ENCODE measurements at places on chromosomes 4 and X.

DNA sequence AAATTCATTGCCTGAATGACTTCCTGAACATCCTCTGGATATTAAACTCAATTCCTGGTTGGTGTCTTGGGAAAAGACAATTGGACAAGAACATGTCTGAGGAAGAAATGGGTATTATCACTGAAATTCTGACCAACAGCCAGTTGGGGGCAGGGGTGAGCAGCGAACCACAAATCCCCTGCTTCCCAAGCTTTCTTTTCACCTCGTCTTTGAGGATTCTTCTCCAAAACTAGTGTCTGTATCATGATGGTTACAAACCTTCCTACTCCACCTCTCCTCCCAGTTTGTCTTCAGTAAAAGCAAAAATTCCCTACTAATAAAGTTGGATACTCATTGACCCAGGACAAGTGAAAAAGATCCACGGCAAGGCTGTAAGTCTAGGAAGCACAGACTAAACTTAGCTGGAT lies 48.3 kb upstream of the WDR1 start:
- no peak for DNase-seq

- no peak for DNase-seq
These were observed 1865.5 kb upstream of the TENM3 start for GRCh38 chr4:180377741-180378140.

GRCh38 chrX:97619499-97619898 lies 735.8 kb downstream of the RPA4 start:
- DNase-seq: no peak

GRCh38 chr4:26471890-26472289 lies 18.4 kb downstream of the CCKAR start:
- no peak for DNase-seq

GRCh38 chr4:6235901-6236640 lies 33.6 kb upstream of the WFS1 start:
- DNase-seq: no peak

- no peak for DNase-seq
These were observed 104.1 kb downstream of the IL1RAPL2 start for GRCh38 chrX:104670051-104670450.

DNA sequence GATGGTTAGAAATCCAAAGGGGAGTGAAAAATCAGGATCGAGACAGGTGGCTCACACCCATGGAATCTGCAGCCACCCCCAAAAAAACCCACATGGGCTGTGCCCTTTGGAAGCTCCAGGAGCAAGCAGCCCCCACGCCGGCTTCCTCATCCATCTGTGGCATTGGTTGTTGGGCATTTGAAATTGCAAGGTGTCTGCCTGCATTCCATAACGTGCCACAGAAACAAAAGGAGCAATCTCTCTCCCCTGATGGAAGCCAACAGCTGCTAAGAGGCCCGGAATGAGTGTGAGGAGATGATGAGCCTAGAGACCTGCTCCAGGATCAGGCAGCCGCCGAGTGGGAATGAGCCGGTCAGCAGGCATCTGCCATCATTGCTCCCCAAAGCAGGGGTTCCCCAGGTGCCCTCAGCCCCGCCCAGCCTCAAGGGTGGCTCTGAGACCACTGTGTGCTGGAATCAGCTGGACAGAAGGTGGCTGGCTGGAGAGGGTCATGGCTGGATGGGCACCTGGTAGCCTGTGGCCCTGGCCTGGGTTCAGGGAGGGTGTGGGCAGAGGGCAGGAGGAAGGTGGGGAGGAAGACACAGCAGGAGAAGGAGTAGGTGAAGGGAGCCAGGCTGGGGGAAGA lies 113.2 kb downstream of the CRLF2 start:
- DNase-seq: no peak

GRCh38 chrX:153569475-153569874 lies 29.5 kb downstream of the CCNQ start:
- no peak for DNase-seq

DNA sequence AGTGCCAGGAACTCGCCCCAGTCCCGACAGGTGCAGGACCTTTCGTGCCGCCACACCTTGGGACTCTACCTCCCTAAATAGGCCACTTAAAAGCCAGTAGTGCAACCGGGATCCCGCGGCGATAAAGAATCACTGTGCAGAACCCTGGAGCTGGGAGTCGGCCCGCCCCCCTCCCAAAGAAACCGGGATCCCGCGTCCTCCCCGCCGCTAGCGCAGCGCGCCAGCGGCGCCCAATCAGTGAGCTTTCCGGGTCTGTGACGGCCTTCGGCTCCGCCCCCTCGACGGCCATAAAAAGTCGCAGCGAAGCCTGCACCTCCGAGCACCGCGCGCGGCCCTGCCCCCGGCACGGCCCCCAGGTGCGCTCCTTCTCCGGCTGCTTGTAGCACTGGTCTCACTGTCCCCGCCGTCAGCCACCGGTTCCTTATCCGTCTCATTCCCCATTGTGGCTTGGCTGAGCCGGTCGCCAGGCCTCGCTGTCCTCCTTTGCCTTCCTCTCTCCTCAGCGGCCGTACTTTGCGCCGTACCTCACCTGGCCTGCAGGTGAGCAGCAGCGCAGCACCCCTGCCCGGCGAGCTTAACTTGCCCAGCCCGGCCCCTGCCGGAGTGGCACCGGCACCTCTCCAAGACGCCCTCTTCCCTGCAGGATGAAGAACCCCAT lies at the start of gene LRAT:
LRAT (plus strand) TSS at position 318 of the 658 bp plus-strand sequence; CDS start at position 645, 327 bp downstream.
- DNase-seq: peak; percentile 31

DNA sequence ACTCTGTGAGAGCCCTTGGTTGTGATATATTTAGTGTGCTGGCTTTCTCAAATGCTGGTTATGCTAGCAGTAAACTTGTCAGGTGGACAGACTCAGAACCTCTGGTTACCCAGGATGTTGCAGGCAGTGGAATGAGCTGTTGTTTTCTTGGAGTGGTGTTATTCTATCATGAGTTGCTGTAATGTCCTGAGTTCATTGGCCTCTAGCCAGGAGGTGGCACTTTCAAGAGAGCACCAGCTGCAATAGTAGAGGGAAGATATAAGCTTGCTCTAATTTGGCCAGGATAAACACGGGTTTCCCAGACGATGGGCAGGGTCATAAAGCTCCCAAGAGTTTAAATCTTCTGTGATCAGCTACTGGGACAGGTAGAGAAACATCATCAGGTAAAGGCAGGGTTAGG lies 95.0 kb upstream of the UBQLN2 start:
- no peak for DNase-seq

DNA sequence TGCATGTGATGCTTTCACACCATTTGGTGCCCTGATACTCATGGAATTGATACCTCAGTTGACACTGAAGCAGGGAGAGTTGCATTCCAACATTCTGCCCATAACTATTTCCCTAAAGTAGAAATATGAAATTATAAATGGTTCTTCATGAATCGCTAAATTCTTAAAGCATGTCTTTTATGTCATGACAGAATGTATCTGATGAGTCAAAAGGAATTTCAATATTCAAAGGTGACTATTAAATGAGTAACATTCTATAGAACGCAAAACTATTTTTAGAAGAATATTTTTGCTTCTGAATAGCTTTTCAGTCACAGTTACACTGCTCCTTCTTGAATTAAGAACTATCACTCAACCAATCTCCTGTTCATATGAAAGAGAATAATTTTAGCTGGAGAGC lies 152.8 kb downstream of the ADGRA3 start:
- no peak for DNase-seq

DNA sequence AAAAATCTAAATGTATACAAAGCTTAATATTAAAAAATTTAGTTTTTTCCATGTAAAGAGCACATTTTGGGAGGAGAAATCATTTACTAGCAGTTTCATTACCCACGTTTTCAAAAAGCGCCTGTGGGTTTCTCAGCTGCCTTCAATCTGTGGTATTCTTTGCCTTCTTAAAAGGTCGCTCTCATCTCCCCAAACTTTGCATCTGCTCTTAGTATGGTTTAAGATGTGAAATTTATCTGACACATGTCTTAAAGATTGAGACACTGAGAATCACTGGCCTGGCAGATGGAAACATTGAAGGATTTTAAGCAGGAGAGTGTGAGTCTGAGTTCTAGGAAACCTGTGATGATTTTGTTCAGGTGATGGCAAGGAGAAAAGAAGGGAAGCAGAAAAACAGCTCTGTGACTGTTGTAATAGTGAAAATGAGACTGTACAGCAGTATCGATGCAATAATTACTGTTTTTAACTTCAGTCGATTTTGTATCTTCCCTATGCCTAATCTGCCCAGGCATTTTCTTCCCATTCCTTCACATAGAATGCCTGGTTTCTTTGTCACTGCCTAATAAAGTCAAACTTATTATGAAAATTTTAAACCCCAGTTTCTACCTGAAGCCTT lies 75.9 kb downstream of the PAQR3 start:
- no peak for DNase-seq

DNA sequence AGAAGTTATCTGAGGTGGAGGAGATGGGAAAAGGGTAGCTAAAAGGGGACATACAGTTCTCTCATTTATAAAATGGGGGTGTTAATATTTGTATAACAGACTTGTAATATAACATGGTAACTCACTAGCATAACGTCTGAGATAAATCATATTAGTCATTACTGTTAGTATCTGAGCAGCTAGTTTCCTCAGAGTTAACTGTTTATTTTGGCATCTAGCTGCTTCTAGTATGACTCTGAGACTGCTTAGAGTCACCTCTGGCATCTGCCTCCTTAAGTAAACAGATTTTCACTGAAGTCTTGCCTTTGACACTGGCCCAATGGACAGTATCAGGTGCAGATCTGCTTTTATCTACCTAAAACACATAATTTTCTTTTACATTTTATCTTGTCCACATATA lies 58.1 kb downstream of the SLC30A9 start:
- no peak for DNase-seq

DNA sequence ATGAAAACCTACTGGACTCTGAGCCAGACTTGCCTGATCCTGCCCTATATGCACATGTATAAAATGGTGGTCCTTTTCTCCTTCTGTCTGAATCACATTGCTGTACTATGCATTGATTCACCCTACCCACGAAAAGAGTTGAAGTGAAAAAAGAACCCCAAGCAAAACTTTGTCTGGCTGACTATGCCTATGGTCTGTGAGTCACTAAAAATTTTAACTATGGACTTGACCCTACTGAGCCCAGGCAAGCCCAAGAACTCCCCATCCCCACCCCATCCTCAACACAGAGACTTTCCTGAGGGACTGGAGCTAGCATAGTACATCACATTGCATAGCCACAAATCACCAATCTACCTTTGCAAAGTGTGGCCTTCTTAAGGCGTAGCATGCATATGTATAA lies 116.6 kb upstream of the TENM3 start:
- no peak for DNase-seq

- no peak for DNase-seq
These were observed 222.4 kb downstream of the GPAT3 start for GRCh38 chr4:83758285-83758684.

- no peak for DNase-seq
These were observed 321.3 kb downstream of the PTTG2 start for GRCh38 chr4:38281371-38282071.

GRCh38 chr4:1179089-1179441 lies 6.7 kb upstream of the SPON2 start:
- no peak for DNase-seq

GRCh38 chr4:128347175-128347868 lies 59.7 kb upstream of the PGRMC2 start:
- DNase-seq: no peak

GRCh38 chr4:99013884-99014523 lies 18.5 kb downstream of the METAP1 start:
- DNase-seq: no peak

GRCh38 chr4:78065508-78066192 lies 8.5 kb downstream of the FRAS1 start:
- DNase-seq: no peak

DNA sequence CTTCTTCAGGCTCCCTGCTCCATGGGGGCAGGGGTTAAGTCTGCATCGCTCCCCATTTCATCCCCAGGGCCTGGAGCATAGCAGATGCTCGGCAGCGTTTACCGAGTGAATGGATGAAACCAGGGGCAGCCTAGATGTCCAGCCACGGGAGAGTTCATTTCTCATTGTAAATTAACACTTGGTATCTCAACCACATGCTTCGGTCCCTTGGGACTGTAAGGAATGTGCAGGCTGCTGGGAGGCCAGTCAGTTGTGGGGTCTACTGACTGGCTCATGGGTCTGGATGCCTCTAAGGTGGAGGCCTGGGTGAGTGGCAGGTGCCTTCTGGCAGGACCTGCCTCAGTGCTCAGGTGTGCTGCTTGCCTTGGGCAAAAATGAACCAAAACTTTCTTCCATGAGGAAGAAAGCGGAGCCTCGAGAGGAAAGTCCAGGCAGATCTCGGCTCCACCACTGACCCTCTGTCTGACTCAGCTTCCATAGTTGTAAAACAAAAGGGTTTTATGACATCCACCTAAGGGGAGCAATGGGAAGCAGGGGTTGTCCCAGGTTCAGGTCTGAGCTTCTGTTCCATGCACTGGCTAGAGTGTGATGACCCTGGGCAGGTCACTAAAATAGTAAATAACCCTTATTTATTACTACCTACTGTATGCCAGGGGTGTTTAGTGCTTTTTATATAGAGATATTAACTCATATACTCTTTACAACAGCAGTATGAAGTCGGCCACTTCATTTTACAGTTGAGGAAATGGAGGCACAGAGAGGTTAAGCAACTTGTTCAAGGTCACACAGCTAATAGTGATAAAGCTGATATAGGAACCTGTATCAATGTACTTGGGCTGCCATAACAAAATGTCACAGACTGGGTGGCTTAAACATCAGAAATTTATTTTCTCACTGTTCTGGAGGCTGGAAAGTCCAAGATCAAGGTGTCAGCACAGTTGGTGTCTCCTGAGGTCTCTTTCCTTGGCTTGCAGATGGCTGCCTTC lies 144.3 kb upstream of the STX18 start:
- no peak for DNase-seq

DNA sequence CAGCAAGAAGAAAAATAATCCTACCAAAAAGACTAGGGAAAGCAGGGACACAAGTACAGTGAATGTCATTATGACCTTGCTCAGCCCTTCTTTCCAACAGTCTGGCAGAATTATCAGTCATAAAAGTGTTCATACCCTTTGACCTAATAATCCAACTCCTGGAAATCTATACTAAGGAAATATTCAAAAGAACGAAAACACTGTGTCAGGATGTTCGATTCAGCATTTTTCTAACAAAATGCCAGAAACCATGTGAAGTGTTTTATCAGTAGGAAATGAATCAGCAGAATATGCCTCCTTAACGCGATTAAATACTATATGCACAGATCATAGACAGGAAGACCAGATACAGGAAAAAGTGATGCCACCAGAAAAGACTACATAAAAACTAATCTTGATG lies 16.2 kb upstream of the S100G start:
- no peak for DNase-seq

- DNase-seq: no peak
These were observed 904.9 kb upstream of the EPHA5 start for GRCh38 chr4:66575008-66575696.

- DNase-seq: no peak
These were observed 38.2 kb downstream of the CSN3 start for GRCh38 chr4:70280567-70280966.

Data from CD4-positive, alpha-beta T cell treated with Interleukin-21 for 1 hour (primary cell).